Suprapubic skin (tissue), 4 donors: ENCODE measurements at places on chromosomes 7 and 10.

DNA sequence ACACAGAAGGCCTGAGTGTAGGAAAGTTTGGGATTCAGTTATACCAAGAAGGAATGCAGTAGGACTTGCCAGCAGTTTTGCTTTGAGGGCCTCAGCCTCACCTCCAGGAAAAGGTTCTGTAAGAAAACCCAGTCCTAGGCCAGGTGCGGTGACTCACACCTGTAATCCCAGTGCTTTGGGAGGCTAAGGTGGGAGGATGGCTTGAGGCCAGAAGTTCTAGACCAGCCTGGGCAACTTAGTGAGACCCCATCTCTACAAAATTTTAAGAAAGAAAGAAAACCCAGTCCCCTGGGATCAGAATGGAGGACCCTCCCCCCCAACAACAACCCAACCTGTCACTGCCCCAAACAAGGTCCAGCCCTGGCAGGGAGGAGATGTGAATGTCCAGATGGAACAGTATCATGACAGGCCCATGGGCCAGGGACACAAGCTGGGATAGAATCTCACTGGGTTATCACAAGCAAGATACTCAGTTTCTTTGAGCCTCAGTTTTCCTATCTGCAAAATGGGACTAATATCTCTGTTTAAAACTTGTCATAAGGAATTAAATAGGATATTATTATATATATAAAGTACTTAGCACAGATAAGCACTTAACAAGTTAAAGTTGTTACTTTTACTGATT is 68.7 kb downstream of the GTF2IRD1 start:
- H3K36me3 ChIP-seq, result peaks cover 36% of the 10 kb centered on the region
- peaks cover 23% of the 10 kb centered on the region for H3K4me1 ChIP-seq
- no peaks in the 10 kb centered on the region for H3K27me3 ChIP-seq
- H3K4me3 ChIP-seq, result no peak overlapping the region

DNA sequence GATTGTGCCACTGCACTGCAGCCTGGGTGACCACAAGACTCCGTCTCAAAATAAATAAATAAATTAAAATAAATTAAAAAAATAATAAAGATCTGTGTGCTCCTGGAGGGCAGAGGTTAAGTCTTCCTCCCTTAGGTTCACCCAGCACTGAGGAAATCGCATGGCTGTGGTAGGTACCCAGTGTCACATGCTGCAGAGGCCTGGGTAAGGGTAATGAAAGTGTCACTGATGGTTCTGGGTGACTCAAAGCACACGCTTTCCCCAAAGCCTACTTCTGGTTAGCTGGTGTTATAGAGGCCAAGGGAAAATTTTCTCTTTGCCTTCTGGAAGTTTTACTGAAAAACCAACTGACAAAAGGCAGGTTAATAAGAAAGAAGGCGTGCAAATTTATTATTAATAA is 88.8 kb upstream of the ITGB1 start:
- H3K36me3 ChIP-seq, result no peaks in the 10 kb centered on the region
- no peak overlapping the region for H3K4me3 ChIP-seq
- H3K27ac ChIP-seq, result no peak overlapping the region
- no peak for DNase-seq
- no peaks in the 10 kb centered on the region for H3K4me1 ChIP-seq

DNA sequence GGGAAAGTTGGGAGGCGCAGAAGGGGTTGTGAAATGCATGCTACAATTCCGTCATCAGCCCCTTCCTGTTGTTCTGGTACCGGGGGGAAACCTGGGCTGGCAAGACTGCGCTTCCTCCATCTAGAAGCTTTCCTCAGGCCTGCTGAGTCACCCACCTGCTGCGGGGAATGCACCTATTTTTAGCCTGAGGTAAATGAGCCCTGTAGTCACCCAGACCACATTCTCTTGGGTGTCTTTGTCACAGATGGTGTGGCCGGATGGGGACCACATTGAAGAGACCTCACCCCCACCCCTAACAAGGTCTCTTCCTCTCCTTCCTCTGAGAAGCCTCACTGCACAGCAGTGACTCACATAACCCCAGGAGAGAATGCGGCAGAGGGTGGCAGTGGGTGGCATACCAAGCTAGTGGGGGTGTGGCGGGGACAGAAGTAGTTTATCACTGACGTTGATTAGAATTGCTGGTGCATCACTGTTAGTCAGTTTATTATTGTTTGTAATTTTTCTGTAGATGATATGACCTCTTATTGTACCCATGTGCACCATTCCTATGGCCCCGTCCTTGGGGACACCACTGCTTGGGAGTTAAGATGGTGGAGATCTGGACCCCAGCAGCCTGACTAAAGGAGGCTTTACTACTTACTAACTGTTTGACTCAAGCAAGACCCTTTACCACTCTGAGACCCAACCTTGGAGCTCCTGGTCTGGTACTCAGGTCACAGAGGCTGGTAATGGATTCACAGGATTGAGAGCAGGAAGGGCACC is 83.0 kb upstream of the DUSP5 start:
- DNase-seq, result no peak
- no peaks in the 10 kb centered on the region for H3K27me3 ChIP-seq
- H3K36me3 ChIP-seq, result no peaks in the 10 kb centered on the region
- peaks cover 38% of the 10 kb centered on the region for H3K4me1 ChIP-seq
- H3K27ac ChIP-seq, result peak overlapping the region; percentile 45
- H3K4me3 ChIP-seq, result no peak overlapping the region

DNA sequence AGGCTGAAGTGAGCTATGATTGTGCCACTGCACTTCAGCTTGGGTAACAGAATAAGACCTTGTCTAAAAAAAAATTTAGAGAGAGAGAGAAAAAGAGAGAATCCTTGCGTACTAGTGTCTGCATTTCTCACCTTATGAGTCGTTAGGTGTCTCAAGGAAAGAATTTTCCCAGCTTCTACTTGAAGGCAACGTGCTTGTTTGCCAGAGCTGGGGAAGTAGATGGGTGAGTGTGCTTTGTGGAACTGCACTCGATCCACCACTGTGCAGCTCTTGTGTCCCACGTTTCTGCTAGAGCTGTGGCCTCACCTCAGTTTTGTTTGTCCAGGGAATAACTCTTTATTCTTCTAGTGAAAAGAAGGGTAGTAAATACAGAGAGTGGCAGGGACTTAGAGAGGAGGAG is 38.9 kb downstream of the HDAC9 start:
- no peak overlapping the region for H3K4me3 ChIP-seq
- H3K4me1 ChIP-seq, result no peaks in the 10 kb centered on the region
- no peaks in the 10 kb centered on the region for H3K36me3 ChIP-seq
- no peak for DNase-seq

- peaks cover 12% of the 10 kb centered on the region for H3K4me1 ChIP-seq
- no peaks in the 10 kb centered on the region for H3K27me3 ChIP-seq
- H3K36me3 ChIP-seq, result no peaks in the 10 kb centered on the region
- H3K4me3 ChIP-seq, result no peak overlapping the region
Measured at GRCh38 chr10:68897336-68897741, 3.8 kb upstream of the DDX50 start.

GRCh38 chr10:27741173-27742091 is 4.2 kb downstream of the MKX start:
- peak overlapping the region; percentile 73 for H3K4me3 ChIP-seq
- no peak overlapping the region for H3K27ac ChIP-seq
- no peaks in the 10 kb centered on the region for H3K36me3 ChIP-seq
- H3K4me1 ChIP-seq, result peaks cover 52% of the 10 kb centered on the region
- H3K27me3 ChIP-seq, result peaks cover 64% of the 10 kb centered on the region
- DNase-seq, result no peak

- no peaks in the 10 kb centered on the region for H3K4me1 ChIP-seq
- no peak overlapping the region for H3K27ac ChIP-seq
- no peaks in the 10 kb centered on the region for H3K36me3 ChIP-seq
- no peak for DNase-seq
Measured at GRCh38 chr7:15204421-15204820, 301.9 kb upstream of the DGKB start.

GRCh38 chr7:68166525-68166924 is 1169.9 kb downstream of the TYW1 start:
- DNase-seq, result no peak
- no peak overlapping the region for H3K27ac ChIP-seq
- H3K4me1 ChIP-seq, result no peaks in the 10 kb centered on the region
